ENCODE measurements at places on chromosomes 5 and 9. TPM values are rescaled to one million over a fixed set of nuclear protein-coding genes. Genes with fewer than 3 reads are reported as not detected.

Gene IFNB1
- not detected for total RNA-seq

Gene RNF208
- 0.73 TPM for total RNA-seq

Gene ZDHHC11
- 11.6 TPM for total RNA-seq

Gene RNF183
- not detected for total RNA-seq

Gene ORM2
- not detected for total RNA-seq

Gene STK10
- 19.1 TPM for total RNA-seq

Gene PAPPA
- 0.36 TPM for total RNA-seq

Gene LIX1
- total RNA-seq, result 5.4 TPM

Gene TTC16
- total RNA-seq, result not detected

Gene YIPF5
- total RNA-seq, result 38.6 TPM

Gene SH3RF2
- 0.09 TPM for total RNA-seq
